ENCODE measurements at places on chromosomes 4 and X.

GRCh38 chr4:115770046-115770543, 656.7 kb upstream of the NDST4 start:
- DNase-seq = no peak

GRCh38 chr4:169092889-169093522, 83.0 kb upstream of the CBR4 start:
- no peak for DNase-seq

DNA sequence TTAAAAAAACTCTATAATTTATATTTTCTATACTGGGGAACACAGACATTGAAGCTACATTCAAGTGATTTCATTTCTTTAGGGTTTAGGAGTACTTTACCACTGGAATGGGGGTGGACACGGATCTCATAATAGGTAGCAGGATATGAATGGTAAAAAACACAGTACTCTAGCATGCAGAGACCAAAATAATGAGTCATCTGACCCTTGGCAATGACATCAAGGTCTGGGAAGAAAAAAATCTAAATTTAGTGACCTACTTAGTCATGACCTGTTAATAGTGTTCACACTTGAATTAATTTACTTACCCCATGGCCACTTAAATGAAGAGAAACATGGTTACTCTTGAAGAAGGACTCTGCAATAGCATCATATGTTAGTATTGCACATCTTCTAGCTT, 187.9 kb downstream of the EPHA5 start:
- no peak for DNase-seq

GRCh38 chr4:7745301-7745885, 194.3 kb downstream of the AFAP1 start:
- no peak for DNase-seq

DNA sequence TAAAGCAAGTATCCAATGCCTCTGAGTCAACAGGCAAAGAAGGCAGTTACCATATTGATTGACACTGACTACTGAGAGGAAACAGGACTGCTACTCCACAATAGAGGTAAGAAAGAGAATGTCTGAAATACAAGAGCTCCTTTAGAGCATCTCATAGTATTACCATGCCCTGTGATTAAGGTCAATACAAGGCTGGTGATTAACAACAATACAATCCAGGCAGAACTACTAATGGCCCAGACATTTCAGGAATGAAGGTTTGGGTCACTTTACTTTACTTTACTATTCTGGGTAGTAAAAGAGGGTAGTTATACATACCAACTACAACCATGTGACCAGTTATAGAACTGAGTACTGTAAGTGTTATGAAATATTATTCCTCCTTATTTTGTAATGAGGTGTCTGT, 44.5 kb downstream of the BRWD3 start:
- DNase-seq = no peak

- DNase-seq = no peak
Observed at GRCh38 chrX:110795645-110796406, at the start of gene CHRDL1. CHRDL1 (minus strand) TSS chrX:110795817; CDS start chrX:110792181, 3,636 bp downstream.

DNA sequence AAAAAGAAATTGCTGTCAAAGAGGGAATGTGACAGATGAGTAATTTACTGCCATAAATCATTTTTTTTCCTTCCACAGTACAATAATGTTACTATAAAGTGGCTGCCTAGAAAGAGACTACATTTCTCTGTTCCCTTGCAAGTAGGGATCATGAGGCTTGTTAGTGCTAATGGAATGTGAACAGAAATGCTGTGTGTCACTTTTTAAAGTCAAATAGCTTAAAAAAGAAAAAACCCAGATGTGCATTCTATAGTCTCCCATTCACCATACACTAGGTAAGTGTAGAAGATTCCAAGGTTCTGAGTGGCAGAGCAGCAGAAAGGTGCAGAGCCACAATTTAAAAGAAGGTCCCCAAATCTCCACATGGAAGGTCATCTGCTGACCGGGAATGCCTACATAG, 328.4 kb downstream of the CAMK2D start:
- no peak for DNase-seq
